ENCODE measurements at places on chromosomes 16 and 17.

- DNase-seq: no peak
Observed at GRCh38 chr17:1423456-1424135, 23.6 kb upstream of the YWHAE start.

- no peak for DNase-seq
Observed at GRCh38 chr17:32264140-32264799, 1.4 kb upstream of the RHBDL3 start.

DNA sequence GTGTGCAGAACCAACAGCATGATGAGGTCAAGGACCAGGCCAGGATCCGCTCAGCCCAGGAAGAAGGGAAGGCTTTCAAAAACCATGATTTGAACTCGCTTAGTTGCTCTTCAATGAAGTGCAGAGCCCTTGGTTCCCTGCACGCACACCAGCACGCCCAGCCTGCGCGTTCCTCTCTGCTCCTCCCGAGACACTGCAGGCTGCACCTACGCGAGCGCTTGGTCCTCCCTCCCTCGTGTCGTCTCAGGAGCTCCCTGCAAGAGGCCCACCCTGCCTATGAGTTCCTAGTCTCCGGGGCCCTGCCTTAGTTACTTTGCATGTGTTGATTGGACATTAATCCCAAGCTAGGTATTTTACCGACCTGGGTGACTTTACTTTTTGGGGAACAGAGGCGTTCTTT is 132.9 kb upstream of the TNRC6C start:
- DNase-seq: no peak

GRCh38 chr17:21258593-21258992 is 5.4 kb upstream of the NATD1 start:
- no peak for DNase-seq

DNA sequence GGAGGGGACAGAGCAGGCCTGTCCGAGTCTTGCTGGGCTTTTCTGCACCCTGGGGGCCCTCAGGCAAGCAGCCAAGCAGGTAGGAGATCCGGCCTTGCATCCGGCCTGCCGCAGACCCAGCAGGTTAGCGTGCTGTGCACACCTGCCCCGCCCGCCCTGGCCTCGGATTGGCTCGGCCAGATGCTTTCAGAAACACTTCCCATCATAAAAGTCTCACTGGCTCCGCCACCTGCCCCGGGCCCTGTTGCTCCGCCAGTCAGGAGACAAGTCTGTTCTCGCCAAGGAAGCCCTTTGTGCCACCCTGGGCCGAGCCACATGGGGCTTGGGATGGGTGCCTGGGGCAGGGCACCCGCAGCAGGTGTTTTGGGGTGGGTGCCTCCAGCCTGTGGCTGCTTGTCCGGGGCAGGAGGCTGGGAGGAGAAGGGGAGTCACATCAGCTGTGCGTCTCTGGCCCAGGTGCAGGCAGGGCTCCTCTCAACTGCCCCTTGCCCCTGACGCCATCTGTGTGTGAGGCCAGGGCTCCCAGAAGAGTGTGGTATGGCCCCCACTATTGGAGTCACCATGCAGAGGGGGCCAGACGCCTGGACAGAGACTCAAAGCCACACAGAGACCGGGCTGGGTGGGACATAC is 228.2 kb upstream of the GSE1 start:
- DNase-seq: no peak

DNA sequence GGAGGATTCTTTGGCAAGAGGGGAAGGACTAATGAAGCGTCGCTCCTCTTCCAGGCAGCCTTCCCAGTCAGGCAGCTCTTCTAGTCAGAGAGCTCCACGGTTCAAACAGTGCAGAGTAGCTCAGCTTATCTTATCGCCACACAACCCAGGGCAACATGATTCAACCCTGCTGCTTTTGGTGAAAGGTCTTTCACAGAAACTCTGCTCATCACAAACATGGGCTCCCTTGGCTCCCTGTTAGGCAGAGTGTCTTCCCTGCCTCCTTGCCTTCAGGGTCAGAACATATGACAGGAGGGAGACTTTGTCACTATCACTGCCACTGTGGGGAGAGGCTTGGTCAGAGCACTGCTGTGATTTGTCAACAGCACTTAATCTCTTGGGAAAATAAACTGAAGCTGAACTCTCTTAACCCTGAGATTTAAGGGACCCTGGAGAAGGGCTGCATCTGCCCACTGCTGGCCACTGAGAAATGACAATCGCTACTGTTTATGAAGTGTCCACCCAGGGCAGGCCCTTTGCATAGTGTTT is 6.9 kb upstream of the SLC13A2 start:
- no peak for DNase-seq

GRCh38 chr17:65228734-65229620 is 91.8 kb downstream of the RGS9 start:
- DNase-seq: peak; percentile 63

DNA sequence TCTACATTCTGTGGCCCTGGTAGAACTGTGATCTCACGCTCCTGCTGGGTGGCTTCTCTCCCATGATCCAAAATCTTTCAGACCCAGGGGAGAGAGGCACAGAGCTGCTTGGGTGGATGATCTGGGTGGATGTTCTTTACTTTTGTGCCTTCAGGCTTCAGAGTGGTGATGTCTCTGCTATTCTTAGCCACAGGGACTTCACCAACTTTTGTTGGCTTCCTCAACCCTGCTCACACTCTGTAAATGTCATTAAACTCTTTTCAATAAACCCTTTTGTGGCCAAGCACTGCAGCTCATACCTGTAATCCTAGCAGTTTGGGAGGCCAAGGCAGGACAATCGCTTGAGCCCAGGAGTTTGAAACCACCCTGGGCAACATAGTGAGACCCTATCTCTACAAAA is 7.6 kb downstream of the CLEC10A start:
- DNase-seq: no peak

DNA sequence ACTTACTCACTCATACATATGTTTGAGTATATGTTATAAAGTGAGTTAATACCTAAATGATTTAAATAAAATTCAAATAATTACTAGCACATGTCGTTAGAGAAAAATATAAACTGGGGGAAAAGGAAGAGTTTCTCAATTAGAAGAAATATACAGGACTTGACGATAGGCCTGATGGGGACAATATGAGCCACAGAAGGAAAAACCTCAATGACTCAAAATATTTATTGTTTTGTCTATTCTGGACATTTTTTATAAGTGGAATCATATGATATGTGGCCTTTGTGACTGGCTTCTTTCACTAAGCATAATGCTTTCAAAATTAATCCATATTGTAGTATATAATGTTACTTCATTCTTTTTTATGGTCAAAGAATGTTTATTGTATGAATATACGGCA is 339.2 kb upstream of the PMFBP1 start:
- no peak for DNase-seq

DNA sequence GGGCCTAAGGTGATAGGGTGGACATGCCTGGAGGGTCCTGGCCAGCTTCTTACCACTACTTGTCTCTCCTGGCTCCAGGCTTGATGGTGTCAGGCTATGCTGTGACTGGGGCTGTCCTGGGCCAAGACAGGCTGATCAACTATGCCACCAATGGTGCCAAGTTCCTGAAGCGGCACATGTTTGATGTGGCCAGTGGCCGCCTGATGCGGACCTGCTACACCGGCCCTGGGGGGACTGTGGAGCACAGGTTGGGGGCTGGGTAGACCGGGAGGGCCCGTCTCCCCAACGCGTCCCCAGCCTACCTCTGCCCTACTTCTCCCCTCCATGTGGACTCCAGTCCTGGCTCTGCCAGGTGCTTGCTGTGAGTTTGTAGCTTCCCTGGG is 4.5 kb downstream of the SPATA20 start:
- no peak for DNase-seq

DNA sequence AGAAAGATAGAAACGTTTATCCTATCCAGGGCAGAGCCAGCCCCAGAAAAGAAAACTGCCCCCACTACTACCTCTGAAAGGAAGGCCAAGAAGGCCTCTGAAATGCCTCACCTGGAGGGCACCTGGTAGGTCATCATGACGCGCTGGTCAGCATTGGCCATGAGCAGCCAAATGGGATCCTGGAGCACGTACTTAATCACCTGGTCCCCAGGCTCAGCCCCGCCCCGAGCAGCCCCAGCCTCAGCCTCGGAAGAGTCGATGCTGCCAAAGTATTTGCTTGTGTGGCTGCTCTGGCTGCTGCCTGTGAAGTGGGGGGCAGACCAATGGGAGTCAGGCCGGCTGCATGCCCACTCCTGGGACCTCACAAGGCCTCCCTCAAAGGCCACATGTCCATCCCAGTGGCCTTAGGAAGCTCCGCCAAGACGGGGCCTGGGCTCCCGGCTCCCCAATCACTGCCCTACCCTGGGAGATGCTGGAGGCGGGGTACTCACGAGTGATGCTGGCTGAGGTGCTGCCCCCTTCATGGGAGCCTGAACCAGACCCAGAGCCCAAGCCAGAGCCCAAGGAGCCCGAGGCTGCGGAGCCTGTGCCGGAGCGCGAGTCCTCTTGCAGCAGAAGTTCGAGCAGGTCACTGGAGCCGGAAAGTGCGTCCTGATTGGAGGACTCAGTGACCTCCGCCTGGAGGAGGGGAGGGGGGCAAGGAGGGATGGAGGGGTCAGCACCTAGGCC is 9.9 kb downstream of the PER1 start:
- DNase-seq: no peak

GRCh38 chr16:56298948-56299596 is 107.8 kb downstream of the GNAO1 start:
- no peak for DNase-seq

- DNase-seq: peak; percentile 25
Observed at GRCh38 chr17:79205688-79206205, 131.1 kb downstream of the ENGASE start.

DNA sequence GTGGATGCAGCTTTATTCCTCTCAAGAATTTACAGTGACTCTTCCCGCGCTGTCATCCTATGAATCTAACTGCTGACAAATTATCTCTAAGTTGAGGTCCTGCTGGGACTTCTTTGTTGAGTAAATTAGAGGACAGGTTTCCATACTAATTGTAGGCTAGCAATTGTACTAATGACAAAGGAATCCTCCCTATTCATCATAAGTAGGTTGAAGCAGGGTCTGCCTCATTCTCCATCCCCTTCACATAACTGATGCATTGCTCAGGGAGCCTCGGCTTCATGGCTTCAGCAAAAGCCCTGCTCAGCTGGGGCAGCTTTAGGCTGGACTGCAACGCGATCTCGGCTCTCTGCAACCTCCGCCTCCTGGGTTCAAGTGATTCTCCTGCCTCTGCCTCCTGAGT is 83.1 kb upstream of the IRX6 start:
- no peak for DNase-seq

GRCh38 chr16:74771656-74772315 is 2.8 kb downstream of the FA2H start:
- no peak for DNase-seq

- peak; percentile 18 for DNase-seq
Observed at GRCh38 chr17:7046127-7046724, 2.3 kb upstream of the SLC16A11 start.

GRCh38 chr16:13139661-13140241 is 238.4 kb downstream of the SHISA9 start:
- no peak for DNase-seq

GRCh38 chr16:84040226-84040822 is 2.3 kb downstream of the SLC38A8 start:
- DNase-seq: no peak

DNA sequence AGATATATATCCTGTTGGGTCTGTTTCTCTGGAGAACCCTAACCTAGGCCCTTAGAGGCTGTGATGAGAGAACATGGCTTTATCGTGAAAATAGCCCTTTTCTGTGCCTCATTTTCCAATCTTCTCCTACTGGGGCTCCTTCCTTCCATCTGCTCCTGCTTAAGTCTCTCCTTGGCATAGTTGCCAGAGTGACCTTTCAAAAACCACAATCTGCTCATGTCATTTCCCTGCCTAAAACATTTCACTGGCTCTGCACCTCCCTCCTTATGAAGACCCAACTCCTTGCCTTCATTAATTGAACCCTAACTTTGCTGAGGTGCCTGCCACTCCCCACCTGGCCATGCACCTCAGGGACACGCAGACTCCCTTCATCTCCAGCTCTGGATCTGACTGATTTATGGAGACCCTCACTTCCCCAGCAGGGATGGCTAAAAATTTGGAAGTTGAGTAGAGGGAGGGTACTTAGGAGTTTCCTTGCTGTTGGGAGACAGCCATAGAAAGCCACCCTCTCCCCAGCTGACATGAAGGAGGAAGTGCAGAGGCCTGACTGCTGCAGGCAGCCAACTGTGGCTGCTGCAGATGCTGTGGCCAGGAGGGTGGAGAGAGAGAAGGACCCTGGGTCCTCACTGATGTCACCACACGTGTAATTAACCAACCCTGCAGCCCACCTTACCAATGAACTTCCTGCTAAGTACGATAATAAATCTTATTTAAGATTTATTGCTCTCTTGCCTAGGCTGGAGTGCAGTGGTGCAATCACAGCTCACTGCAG is 6.3 kb upstream of the GGA2 start:
- DNase-seq: no peak

GRCh38 chr16:1791943-1792812 is 1.3 kb downstream of the IGFALS start:
- no peak for DNase-seq

DNA sequence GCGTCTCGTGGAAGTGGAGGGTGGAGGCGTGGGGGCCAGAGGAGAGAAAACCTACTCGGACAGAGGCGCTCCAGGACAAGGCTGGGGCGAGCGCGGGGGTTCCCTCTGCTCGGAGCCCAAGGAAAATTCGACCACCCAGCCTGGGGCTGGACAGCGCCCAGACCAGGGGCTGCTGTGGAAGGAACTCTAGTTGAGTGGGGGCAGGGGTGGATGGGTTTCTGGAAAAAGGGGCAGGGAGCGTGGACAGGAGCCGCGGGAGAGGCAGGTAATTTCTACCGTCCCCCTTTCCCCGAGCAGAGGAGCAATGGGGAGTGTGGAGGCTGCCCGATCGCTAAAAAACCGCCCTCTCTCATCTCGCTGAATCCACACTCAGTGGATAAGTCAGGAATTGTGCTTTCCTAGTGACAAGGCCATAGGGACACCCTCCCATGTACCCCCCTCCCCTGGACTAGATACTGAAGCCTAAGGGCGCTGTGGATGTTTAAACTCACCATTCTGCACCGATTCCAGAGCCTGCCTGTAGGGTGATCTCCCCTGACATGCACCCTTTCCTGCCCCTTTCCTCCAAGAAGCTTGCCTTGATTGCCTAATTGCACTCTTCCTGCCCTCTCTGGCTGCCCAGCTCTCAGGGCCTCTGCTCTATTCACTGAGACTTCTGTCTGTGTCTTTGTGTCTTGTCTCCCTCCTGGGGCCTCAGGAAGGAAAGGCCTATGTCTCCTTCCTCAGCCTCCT is 90.7 kb upstream of the TMEM97 start:
- no peak for DNase-seq

GRCh38 chr17:16286009-16286946 is 67.0 kb downstream of the CENPV start:
- DNase-seq: peak; percentile 99

GRCh38 chr17:66670206-66670605 is 164.7 kb upstream of the CACNG5 start:
- no peak for DNase-seq

DNA sequence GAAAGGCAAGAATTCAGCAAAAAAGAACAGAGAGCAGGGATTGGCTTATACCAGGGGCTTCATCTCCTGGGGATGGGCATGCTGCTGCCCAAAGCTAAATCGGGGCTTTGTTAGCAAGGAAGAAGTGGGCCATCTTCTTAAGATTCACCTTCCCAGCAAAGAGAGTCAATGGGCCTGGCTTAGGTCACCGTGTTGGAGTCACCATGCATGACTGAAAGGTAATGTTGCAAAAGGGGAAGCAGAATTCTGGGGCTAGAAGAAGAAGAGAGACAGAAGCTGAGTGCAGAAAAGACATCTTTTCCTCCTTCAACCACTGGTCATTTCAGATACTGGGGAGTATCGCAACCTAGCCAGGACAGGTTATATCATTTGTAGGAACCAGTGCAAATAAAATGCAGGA is 76.3 kb upstream of the KIFC3 start:
- no peak for DNase-seq

All from HT1080 (cell line).